ENCODE measurements at places on chromosomes 16 and 17.

GRCh38 chr16:23048164-23048563 lies 101.1 kb downstream of the USP31 start:
- DNase-seq: no peak

GRCh38 chr16:1447965-1448364 lies 3.6 kb upstream of the CCDC154 start:
- DNase-seq: no peak

- no peak for DNase-seq
Measured at GRCh38 chr17:78399693-78400144, 21.3 kb downstream of the PGS1 start.

DNA sequence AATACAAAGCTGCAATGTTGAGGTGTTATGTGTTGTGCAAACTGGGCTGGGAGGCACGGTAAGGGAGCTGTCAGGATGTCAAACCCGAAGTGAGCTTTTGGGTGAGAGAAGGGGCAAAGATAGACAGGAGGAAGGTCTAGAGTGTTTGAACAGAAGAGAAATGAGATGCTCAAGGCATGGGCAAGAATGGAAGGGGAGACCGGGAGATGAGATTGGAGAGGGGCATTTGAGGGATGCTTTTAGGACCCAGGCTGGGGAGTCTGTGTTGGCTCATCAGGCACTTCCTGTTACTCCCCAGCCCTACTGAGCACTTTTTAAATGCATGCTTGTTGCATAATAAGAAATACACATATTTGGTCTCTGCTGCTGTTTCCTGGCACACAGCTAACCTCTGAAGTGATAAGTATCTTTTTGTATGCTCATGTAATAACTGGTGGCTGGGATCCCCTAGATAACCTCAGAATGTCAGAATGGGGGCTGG lies 13.7 kb downstream of the UNC45B start:
- no peak for DNase-seq

DNA sequence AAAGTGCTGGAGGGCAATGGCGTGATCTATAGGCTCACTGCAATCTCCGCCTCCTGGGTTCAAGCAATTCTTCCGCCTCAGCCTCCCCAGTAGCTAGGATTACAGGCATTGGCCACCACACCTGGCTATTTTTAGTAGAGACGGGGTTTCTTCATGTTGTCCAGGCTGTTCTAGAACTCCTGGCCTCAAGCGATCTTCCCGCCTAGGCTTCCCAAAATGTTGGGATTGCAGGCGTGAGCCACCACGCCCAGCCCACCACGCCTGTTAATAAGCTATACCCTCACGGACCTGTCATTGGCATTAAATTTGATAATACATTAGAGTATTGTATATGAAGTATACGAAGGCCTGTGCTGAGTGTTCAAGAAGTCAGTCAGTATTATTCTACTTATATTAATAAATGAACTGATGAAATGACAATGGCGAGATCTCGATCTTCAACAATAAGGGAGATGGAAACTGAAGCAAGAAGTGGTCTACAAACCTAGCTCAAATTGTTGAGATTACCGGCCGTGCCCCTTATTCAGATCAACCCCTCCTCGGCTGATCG lies 818 bp upstream of the BCAS3 start:
- DNase-seq: no peak

DNA sequence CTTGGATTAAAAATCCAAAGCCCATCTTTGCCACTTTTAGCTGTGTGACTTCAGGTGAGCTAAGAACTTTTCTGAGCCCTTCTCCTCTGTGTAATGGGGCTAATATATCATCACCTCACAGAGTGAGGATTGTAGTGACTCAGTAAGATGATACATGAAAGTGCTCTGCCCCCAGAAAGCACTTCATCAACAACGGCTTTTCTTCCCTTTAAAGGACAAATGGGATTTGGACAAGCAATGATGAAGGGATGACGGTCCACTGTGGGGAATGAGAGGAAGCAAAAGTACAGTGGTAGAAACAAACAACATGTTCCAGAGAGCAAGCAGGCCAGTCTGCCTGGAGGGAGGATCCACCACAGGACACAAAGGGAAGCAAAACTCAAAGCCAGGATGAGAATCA lies 14.3 kb upstream of the TMED6 start:
- DNase-seq: no peak

DNA sequence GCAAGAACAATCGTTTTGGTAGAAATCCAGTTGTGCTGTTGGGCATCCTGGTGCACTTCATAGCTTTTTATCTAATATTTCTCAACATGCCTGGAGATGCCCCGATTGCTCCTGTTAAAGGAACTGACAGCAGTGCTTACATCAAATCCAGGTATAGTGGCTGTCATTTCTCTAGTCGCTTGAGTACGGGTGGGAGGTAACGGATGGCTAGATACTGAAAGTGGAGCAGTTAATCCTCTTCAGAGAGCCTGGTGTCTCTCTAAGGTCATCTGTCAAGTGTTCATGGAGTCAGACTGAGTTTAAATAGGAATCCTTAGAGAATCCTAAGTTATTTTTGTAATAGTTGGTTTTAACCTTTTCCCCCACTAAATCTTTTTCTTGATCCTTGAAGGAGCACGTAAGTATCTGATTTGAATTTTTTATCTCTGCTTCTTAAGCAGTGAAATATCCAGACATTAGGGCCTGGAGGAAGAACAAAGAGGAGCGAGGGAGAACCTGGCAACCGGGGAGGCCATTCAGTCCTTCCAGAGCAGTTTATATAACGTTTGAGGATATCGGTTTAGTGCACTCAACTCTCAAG lies 37.2 kb downstream of the MFSD11 start:
- DNase-seq: no peak

GRCh38 chr17:20033415-20033814 lies 24.3 kb downstream of the SPECC1 start:
- DNase-seq: no peak

- peak; percentile 59 for DNase-seq
Measured at GRCh38 chr17:45262516-45263476, 902 bp upstream of the SPATA32 start.

- DNase-seq: no peak
Measured at GRCh38 chr17:32523827-32524552, 37.2 kb downstream of the CDK5R1 start.

DNA sequence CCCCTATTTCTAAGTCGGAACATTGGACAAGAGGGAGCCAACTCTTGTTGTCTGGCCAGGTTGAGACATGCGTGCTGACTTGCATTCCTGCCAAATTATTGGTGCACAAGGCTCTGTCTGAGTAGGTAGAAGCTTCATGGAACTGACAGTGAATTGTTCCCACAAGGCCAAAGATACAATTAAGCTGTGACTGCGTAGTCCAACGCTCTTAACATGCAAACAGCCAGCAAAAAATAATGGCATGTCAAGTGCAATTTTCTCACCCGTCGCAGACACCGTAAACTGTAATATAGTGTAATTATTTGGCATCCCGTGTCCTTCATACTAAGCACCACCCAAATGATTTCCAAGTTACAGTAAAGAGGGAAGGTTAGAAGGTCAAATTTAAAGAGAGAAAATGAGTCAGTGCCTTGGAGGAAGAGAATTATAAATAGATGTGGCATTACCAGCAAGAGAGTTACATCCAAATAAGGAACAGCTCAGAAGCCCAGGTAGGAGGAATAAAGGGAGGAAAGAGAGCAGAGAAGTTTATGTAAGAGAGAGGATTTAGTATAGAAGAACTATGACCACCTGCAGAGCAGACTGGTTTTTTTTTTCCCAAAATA lies 21.8 kb downstream of the CDH8 start:
- DNase-seq: no peak

- DNase-seq: no peak
Measured at GRCh38 chr16:88764913-88765349, 20.1 kb downstream of the PIEZO1 start.

DNA sequence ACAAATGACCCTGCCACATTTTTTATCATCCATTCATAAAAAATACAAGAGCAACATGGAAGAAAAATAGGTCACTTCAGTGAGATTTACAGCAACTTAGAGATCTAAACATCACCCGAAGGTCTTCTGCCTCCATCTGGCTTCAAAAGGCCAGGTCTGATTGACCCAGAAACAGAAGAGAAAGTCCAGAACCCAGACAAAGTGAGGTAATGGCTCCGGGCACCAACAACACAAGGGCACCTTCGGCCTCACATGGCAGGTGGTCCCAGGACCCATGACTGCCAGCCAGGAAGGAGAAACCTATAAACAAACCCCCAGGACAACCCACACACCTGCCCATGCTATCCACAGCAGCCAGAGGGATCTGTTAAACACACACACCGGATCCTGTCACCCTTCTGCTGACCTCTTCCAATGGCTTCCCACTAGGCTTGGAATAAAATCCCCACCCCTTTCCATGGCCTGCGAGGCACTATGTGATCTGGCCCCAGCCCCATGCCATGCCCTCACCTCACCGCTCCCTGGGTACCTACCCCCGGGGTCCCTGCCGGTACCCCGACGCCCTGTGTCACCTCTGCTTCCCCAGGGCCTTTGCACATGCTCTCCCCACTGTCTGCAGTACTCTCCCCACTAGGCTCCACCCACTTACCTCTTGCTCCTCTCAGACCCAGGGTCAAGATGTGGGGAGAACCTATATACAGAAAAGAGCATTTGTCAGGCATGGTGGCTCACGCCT lies 149.1 kb downstream of the ZNF423 start:
- DNase-seq: no peak

DNA sequence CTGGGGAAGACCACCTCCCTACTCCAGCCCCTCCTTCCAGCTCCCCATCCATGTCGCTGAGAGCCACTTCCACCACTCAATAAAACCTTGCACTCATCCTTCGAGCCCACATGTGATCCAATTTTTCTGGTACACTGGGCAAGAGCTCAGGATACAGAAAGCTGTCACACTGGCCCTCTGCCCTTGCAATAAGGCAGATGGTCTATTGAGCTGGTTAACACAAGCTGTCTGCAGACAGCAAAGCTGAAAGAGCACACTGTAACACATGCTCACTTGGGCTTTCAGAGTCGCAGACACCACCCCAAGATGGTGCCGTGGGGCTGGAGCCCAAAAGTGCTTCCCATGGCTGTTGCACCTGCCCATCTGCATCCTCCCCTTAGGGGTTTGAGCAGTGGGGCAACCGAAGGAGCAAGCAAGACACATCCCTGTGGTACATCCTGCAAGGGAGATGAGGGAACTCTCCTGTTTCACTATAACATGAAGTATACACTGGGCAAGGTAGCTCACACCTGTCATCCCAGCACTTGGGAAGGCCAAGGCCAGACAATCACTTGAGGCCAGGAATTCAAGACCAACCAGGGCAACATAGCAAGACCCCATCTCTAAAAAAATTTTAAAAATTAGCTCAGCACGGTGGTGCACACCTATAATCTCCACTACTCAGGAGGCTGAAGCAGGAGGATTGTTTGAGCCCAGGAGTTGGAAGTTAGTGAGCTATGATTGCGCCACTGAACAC lies 52.8 kb upstream of the C17orf78 start:
- DNase-seq: no peak

- no peak for DNase-seq
Measured at GRCh38 chr17:1933875-1934715, 91.0 kb downstream of the RTN4RL1 start.

DNA sequence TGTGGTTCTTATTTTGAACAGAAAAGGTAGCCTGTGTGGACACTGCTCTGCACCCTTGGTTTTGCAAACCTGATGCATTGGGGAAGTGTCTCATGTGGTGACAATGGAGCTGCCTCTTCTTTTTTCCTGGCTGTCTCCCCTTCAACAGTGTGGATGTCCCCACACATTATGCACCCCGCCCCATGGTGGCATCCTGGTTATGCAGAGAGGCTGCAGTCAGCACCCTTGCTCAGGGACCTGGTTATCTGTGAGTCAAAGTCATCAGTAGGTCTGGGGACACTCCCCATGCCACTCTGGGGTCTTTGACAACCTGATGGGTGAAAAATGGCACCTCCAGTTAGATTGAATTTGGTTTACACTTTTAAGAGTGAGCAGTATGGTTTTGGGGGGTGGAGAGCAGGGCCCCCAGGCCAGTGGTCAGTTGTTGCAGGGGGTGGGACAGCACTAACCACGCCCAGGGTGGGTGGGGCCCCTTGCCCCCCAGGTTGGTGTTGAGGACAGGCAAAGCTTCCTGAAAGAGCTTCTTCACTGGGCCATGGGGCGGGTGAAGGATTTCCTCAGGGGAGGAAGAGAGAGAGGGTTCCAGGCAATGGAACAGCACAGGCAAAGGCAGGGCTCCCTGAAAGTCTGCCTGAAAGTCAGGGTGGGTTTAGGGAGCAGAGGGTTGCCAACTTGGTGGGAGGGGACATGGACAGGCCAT lies 24.6 kb upstream of the KCNJ12 start:
- peak; percentile 20 for DNase-seq

GRCh38 chr17:4488989-4489595 lies 9.6 kb upstream of the SPNS2 start:
- no peak for DNase-seq

GRCh38 chr17:19461681-19462080 lies 50.6 kb downstream of the RNF112 start:
- DNase-seq: no peak

DNA sequence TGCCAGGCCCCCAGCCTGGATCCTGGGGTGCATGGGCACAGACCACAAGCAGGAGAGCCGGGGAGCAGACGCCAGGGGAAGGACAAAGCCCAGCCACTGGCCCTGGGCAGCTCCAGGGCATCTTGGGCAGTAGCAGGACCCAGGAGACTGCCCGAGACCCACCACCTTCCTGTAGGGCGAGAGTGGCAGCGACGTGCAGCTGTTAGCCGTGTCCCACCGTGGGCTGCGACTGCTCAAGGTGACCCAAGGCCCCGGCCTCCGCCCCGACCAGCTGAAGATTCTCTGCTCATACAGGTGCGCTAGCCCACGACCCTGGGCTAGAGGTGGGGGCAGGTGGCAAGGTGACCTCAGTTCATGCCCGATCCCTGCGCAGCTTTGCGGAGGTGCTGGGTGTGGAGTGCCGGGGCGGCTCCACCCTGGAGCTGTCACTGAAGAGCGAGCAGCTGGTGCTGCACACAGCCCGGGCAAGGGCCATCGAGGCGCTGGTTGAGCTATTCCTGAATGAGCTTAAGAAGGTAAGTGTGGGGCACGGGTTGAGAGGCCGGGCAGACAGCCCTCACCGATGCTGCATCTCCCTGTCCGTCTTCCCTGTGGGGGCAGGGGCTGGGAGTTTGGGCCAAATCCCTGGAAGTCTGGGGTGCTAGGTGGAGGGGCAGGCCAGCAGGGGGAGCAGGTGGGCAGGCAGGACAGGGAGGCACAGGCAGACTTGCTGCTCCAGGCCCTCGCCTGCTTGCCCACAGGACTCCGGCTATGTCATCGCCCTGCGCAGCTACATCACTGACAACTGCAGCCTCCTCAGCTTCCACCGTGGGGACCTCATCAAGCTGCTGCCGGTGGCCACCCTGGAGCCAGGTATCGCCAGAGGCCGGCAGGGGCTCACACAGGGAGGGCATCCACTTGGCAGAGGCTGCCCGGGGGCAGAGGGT lies 13.5 kb upstream of the SMIM5 start:
- DNase-seq: no peak

All from left ventricle myocardium superior (tissue), 1 donor.